Stimulated activated CD8-positive, alpha-beta memory T cell treated with anti-CD3 and anti-CD28 coated beads, Interleukin-15, amount 100 ng/mL, for 48 hours (primary cell): ENCODE measurements at places on chromosomes 6 and 20.

DNA sequence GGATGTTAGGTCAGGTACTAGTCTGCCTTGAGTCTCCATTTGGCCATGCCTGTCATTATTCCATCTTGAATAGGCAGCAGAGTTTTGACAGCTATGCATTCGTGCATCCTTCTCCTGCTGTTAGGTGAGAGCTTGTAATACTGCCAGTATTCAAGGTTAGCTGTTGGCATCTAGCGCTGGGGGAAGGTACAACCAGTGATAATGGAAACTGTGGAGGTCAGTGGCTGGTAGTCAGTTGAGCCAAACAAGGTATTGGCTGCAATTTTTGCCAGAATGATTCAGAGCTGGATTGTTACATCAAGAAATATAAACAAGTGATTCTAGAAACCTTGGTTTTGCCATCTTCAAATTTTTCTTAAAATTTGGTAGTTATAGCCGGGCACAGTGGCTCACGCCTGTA lies 6.5 kb downstream of the FAM8A1 start:
- DNase-seq, result no peak

DNA sequence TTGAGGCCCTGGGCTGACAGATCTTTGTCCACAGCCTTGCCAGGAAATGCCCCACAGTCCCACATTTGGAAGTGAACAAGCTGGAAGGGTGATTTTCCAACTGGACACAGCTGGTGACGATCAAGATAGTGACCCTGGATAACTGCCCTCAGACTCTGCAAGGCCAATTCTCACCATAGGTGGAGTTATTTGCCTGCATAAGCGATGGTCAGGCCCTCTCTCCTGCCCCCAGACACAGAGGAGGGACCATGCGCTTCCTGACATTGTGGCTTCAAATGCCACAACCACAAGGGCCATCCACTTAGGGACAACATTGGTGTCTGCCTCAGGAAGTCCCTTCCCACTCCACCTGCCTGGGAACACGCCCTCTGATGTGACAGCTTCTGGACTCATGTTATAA lies 96.0 kb downstream of the JPH2 start:
- no peak for DNase-seq

- no peak for DNase-seq
Measured at GRCh38 chr20:25397821-25398220, 7.2 kb upstream of the ABHD12 start.

GRCh38 chr6:3438190-3439167 lies 18.4 kb downstream of the SLC22A23 start:
- DNase-seq, result no peak

GRCh38 chr6:70616728-70617260 lies 50.1 kb downstream of the SDHAF4 start:
- DNase-seq, result no peak

GRCh38 chr6:68575765-68576439 lies 59.2 kb upstream of the ADGRB3 start:
- no peak for DNase-seq

GRCh38 chr20:23159256-23159946 lies 73.3 kb upstream of the CD93 start:
- no peak for DNase-seq
